ENCODE measurements at places on chromosomes 6 and 20.
A peak's percentile ranks its signal among the peaks of the same experiment; 100 is the strongest.

DNA sequence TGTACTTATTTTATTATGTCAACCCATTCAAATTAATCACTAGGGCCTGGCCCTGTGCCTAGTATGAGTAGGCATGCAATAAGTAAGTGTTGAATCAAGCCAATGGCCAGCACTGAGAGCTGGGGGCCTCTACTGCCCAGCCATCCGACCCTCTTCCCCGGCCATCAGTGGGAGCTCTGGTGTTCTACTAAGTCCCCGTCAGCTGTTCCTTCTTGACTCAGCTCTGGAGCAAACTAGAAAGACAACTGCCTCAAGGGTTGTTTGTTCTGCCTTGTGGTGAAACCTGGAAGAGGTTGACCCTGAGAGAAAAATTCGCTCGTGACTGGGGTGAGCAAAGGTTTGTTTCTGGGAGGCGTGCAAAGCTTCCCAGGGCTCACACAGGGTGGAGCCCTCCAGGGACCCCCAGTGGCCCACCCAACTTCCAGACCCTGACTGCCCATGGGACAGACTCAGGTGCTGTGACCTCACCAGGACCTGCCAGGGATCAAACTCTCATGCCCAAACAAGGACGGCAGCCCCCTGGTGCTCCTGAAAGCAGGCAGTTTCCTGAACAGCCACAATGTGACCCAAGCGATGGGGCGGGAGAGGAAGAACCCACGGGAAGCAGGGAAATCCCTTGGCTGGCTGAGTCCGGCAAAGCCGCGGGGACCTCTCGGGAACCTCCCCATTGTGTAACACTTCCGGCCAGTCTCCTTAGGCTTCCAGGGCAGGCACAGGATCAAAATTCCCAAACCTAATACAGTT lies 50.4 kb downstream of the BANF2 start:
- DNase-seq, result no peak

- DNase-seq, result no peak
Measured at GRCh38 chr20:38050686-38051085, 17.1 kb downstream of the RPRD1B start.

GRCh38 chr20:36848078-36848660 lies 27.8 kb upstream of the TLDC2 start:
- DNase-seq, result no peak

DNA sequence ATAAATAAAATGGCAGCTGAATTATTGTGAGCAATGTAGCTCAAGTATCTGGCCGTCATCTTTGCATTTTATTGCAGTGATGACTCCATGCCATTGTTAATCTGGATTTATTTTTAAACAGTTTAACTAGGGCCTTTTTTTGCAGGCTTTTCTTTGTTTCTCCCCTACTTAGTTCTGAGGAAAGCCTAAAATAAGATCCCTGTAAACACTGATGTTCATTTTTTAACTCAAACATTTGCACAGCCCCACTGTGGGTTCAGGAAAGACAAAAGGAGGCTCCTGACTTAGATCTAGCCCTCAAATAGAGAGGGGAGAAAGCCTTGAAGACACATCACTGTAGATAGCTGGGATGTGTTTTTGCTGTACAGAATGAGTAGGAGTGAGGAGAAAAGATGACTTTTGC lies 69.2 kb downstream of the PLEKHG1 start:
- DNase-seq, result no peak

DNA sequence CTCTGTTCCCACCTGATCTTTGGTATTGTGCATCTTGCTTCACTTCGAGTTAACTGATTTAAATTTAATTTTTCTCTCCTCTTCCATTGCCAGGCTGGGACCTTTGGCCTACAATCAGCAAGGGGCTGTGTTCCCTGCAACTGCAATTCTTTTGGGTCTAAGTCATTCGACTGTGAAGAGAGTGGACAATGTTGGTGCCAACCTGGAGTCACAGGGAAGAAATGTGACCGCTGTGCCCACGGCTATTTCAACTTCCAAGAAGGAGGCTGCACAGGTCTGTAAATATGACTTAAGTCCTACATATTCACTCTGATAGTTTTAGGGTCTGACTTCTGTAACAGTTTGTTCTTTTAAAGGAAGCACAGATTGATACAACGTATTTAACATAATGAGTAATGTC lies 412.4 kb downstream of the ARHGAP18 start:
- DNase-seq, result no peak

DNA sequence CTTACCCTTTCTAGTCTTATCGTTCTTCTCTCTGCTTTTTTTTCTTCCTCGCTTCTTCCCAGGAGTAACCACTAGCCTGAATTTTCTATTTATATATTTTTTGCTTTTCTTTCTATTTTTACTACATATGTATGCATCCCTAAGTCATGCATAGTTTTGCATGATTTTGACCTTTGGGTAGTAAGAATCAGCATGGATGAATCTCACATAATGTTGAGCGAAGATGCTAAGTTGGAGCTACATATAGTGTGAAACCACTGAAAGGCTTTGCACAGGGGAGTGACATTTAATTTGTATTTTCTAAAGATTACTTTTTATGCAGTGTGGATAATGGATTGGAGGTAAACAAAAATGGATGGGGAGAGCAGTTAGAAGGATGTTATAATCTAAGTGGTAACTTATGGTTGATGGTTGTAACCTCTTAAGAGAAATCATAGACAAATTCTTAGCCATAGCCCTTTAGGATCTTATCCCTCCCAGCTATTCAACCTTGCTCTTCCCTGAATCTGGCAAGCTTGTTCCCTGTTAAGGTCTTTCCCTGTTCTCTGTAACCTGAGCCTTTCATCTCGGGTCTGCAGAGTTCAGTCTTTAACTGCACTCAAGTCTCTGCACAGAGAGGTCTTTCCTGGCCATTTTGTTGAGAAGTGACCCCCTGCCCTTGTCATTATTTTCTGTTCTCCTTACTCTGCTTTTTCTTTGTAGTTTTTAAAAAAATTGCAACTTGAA lies 18.0 kb downstream of the PEX7 start:
- no peak for DNase-seq

DNA sequence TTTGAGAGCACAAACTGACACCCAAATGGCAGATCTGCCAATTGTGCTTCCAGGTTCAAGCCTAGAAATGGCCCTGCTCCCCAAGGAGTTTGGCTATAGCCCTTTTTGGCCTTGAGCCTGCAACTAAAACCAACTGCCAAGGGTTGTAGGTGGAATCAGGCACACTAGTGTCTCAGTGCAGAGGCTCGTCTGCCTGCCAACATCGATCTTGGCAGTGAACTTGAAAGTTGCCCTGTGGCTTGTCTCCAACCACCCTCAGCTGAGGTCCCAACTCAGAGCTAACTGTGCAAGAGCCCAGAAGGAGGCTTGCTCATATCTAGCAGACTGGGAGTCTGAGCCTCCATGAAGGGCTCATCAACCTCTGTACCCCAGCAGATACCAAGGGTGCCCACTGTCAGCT lies 92.7 kb upstream of the GLP1R start:
- DNase-seq, result no peak

GRCh38 chr6:134511984-134512683 lies 194.2 kb upstream of the SGK1 start:
- DNase-seq, result no peak

DNA sequence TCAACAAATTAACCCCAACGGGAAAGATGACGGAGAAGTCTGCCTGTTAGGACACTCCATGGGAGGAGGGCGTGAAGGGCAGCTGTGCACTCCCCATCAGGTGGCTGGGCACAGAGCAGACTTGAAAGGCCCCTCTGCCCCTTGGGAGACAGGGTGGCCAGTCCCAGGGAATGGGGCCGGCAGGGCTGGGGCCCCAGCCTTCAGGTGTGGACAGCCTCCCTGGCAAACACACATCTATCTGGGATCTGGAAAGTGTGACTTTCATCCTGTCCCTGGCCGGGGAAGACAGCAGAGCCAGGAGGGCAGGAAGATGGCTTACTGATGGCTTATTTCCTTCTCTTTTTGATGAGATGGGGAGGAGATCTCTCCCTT lies 4.5 kb upstream of the FRMD1 start:
- no peak for DNase-seq

DNA sequence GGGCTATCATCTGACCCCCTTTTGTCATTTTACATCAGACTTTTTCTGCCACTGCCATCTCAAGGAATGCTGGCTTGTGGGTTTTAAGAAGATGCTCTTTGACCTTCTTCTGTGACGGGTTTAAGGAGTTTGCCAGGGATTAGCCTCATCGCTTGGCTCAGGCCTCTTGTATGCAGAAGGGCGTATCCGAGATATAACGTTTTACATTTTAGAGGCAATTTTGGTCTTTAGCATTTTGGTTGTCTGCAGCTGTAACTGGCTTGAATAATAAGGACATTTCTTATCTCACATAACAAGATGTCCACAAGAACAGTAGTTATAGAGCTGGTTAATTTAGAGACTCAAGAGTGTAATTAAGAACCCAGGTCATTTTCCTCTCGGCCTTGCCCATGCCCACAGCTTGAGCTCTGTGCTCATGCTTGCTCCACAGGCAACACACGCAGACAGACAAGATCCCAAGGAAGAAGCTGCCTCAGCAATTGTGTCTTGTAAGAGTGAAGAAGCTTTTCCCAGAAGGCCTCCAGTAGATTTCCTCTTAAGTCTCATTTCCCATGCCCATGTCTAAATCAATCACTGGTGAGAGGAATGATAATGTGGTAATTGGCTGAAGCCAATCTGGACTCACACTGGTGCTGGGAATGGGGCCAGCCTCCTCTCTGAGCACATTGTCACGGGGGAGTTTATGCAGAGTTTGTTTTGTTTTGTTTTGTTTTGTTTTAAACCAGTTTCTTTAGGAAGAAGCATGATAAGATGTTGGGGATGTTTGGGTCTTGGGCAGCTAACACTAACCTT lies 36.8 kb downstream of the PTCHD4 start:
- no peak for DNase-seq

GRCh38 chr6:3707024-3707423 lies 44.5 kb downstream of the PXDC1 start:
- DNase-seq, result no peak

GRCh38 chr6:15491255-15491985 lies 171.4 kb downstream of the DTNBP1 start:
- DNase-seq, result peak; percentile 23

GRCh38 chr20:35523298-35523888 lies 6.1 kb downstream of the C20orf173 start:
- no peak for DNase-seq

DNA sequence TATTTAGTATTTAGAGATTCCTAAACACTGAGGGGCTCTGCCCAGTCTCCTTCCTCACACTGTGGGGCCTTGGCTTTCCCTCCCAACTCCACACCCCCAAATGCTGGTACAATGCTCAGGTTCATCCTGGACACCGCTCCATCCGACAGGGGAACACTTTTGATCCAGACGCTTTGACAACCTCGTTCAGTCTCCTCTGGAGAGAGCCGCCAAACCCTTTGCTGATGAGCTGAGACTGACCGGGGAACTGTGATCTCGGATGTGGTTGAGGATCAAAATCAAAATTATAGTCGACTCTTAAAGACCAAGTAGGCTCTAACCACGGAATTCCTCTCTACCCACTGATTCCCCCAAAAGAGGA lies 38.8 kb upstream of the HLA-E start:
- DNase-seq, result no peak

DNA sequence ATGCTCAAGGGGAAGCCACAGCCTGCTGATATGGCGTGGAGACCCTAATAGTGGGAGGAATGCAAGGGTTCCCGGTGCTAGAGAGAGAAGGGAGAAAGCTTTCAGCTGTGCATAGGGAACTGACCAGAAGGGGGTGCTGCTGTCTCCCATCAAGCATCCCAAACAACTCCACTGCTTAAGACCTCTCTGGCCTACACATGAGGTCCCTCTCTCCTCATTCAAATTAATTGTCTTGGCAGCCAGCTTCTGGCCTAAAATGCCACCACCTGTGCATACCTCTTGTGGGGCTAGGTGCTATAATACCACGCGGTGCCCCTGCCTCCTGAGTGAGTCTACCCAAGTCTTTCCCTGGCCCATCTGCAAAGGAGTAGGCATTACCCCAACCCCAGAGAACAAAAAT lies 14.5 kb downstream of the ADISSP start:
- DNase-seq, result peak; percentile 14

DNA sequence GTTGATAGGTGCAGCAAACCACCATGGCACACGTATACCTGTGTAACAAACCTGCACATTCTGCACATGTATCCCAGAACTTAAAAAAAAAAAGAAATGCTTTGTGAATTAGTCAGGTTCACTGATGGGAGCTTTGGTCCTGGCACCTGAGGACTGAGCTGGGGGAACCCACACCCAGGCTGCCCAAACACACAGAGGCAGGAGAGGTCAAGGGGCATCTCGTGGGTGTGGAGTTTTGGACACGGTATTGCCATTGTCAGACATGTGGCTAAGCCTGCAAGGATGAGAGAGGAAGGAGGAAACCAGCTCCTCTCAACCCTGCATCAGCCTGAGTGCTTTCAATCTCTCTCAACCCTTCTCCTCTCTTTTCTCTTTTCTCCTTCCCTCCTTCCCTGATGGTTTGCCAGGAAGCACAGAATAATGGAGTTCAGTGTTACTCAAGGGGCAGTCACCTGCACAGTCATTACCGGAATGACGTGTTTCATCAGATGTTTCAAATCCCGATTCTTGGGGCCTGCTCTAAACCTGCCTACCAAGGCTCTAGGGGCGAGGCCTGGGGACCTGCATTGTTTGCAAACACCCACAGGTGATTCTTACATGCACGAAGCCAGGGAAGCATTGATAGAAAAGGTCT lies 89.9 kb upstream of the NEDD9 start:
- no peak for DNase-seq

DNA sequence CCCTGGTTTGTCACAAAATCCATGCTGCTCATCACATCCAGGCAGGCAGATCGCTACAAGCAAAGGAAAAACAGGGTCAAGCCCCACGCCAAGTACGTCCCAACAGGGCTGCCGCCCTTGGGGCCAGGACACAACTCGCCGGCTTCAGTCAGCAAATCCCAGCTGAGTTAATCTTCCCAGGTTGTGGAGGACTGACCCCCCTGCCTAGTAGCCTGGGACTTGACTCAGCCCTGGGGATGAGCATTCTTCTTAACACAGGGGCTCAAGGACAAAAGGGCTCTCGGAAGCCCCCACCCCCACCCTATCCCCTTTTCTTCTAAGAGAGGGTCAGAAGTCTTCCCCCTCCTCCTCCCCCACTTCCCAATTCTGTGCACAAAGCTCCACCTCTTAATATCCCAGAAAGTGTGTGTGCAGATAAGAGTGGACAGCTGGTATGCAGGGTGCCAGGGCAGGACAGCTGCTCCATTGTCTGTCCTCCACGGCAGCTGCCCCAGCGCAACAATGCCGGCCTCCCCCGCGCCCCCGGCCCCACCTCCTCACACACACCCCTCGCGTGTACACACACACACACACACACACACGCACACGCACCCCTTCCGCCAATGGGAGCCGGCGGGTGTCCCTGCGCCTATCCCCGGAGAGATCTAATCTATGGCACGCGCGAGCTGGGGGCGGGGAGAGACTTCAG lies 4.5 kb downstream of the DLL1 start:
- no peak for DNase-seq

GRCh38 chr20:50467718-50468356 lies 42.3 kb upstream of the PTPN1 start:
- no peak for DNase-seq

GRCh38 chr20:49993301-49993751 lies 10.5 kb downstream of the SNAI1 start:
- no peak for DNase-seq

GRCh38 chr6:113691260-113691656 lies 165.9 kb upstream of the MARCKS start:
- DNase-seq, result no peak

All from stimulated activated CD8-positive, alpha-beta memory T cell treated with anti-CD3 and anti-CD28 coated beads, Interleukin-4, amount 100 ng/mL, for 4 hours (primary cell).